ENCODE measurements at places on chromosomes 13 and 19. TPM values are rescaled to one million over a fixed set of nuclear protein-coding genes. Genes with fewer than 3 reads are reported as not detected.

GRCh38 chr13:47521890-47522487 is 479.1 kb downstream of the SUCLA2 start:
- DNase-seq: no peak
- no peaks in the 10 kb centered on the region for H3K4me1 ChIP-seq
- no peak overlapping the region for H3K4me3 ChIP-seq
- no peak overlapping the region for H3K27ac ChIP-seq
- H3K27me3 ChIP-seq: no peaks in the 10 kb centered on the region

- no peaks in the 10 kb centered on the region for H3K36me3 ChIP-seq
- no peaks in the 10 kb centered on the region for H3K27me3 ChIP-seq
- H3K4me3 ChIP-seq: no peak overlapping the region
These were observed 1169.7 kb downstream of the DIAPH3 start for GRCh38 chr13:58994077-58994476.

DNA sequence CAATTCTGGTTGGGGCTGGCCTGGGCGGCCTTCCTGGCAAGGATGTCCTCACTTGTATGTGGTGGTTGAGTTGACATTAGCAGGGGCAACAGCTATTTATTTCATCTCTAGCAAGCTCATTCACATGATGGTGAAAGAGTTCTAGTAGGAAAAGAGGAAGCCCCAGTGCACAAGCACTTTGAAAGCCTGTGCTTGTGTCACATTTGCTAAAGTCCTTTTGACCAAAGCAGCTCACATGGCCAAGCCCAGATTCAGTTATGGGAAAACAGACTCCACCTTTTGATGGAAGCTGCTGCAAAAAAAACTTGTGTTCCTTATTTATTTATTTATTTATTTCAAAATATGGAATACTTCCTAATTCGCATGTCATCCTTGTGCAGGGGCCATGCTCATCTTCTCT is 17.2 kb downstream of the GTF2F2 start:
- H3K4me1 ChIP-seq: no peaks in the 10 kb centered on the region
- DNase-seq: no peak
- H3K27me3 ChIP-seq: no peaks in the 10 kb centered on the region
- peaks cover 36% of the 10 kb centered on the region for H3K36me3 ChIP-seq
- H3K4me3 ChIP-seq: no peak overlapping the region

The CCDC8 gene
- total RNA-seq: not detected
